CD4-positive, alpha-beta T cell treated with Interleukin-12 subunit alpha and Interleukin-12 subunit beta, for 1 hour (primary cell): ENCODE measurements at places on chromosomes 7 and 10.

DNA sequence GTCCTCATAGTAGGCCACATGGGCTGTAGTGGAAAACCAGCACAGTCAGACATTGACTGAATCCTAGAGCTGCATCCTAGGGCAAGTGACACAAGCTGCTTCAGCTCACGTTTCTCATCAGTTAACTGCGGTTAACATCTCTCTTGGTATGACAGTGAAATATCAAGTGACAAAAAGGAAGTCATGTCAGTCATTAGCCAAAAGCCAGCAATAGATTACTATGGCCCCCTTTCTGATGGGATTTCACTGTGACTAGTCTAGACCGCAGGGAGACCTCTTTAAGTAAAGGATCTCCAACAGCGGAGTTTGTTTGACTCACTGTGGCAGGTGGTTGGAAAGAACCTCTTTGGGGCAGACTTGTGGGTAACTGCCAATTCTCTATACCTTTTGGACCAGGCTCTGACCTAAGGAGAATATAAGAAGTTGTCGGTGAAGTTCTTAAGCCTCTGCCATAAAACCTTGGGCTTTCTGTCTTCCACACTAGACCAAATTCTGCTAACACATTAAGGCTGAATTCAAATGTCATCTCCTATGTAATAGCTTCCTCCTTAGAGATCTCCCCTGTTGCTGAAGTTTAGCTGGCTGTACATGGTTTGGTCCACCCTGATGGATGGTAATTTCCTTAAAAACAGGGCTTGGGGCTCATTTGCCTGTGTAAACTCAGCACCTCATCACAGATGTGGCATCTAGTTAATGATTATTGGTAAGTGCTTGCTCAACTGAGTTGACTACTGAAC, 115.3 kb downstream of the SGMS1 start:
- DNase-seq = peak; percentile 40

- DNase-seq = no peak
Measured at GRCh38 chr10:12422189-12422588, 72.8 kb downstream of the CAMK1D start.

- DNase-seq = no peak
Measured at GRCh38 chr10:131571865-131572264, 260.3 kb upstream of the TCERG1L start.

DNA sequence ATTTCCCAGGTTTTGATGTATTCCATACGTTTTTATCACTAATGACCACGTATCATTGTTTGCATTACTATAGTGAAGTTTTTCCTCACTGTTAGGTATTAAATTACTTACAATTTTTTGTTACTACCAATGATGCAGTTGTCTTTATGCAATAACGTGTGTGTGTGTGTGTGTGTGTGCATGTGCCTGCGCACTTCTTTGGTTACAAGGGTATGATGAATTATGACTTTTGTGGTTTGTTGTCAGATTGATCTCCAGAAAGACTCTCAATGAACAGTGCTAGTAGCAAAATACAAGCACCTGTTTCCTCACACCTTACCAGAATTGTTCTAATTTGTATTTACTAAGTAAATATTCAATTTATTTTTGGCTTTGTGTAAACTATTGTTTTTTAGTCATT, 51.5 kb downstream of the MCMBP start:
- no peak for DNase-seq

- DNase-seq = no peak
Measured at GRCh38 chr7:152987656-152988055, 228.1 kb downstream of the ACTR3B start.

DNA sequence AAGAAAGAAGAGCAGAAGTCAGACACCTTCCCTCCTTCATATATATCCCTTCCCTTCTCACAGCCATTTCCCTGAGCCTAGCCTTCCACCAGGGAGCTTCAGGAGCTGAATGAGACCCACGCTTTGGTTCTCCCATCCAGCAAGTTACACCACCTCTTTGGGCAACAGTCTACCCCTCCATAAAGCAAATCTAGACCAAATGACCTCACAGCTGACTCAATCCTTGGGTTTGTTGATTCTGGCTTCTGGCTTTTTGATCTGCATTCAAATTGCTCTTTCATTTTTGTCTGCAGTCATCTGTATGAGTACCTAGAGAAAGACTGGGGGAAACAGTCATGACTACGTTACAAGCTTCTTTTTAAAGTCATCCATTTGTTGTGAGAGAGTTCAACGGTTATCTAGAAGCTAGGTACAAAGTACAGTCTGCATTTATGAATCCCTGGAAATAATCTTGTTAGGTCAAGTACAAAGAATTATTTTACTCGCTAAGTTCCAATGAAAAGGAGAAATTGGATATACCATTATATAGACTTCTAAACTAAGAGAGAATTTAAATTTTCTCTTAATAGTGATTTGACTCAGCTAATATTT, 86.3 kb downstream of the RAB11FIP2 start:
- DNase-seq = no peak
